ENCODE measurements at places on chromosomes 6 and 20.

- peak; percentile 80 for DNase-seq
These were observed 105.2 kb downstream of the GMPR start for GRCh38 chr6:16343593-16343992.

GRCh38 chr20:53879048-53879684, 191.2 kb downstream of the BCAS1 start:
- DNase-seq: no peak

DNA sequence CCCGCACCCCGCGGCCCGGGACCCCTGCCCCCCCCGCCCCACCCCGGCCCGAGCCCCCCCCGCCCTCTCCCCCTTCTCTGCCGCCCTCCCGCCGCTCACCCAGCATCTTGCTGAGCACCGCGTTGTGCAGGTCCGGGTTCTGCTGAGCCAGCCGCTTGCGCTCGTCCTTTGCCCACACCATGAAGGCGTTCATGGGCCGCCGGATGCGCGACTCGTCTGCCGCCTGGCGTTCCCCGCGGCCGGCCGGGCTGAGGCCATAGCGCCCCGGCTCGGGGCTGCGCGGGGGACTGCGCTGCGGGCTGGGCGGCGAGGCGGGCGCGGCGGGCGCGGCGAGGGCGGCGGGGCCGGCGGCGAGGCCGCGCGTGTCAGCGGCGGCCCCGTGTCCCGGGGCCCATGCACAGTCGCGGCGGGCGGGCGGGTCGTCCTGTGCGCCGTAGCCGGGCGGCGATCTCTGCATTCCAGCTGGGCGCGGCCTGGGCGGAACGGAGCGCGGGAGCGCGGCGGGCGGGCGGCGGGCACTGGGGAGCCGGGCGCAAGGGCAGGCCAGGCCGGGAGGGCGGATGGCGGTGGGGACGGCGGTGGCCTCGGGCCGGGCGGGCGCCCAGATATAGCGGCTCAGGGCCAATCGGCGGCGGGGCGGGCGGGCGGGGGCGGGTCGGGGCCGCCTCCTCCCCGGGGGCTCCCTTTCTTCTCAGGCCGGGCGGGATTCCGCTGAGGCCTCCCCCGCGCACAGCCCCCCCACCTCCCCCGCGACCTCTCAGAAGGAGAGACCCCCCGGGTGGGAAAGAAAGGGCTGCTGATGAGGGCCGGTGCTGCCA, at the start of gene SOX18:
Gene SOX18 (minus strand): TSS at position 580 of the 818 bp plus-strand sequence. CDS start 123 bp downstream, at position 457.
- no peak for DNase-seq

DNA sequence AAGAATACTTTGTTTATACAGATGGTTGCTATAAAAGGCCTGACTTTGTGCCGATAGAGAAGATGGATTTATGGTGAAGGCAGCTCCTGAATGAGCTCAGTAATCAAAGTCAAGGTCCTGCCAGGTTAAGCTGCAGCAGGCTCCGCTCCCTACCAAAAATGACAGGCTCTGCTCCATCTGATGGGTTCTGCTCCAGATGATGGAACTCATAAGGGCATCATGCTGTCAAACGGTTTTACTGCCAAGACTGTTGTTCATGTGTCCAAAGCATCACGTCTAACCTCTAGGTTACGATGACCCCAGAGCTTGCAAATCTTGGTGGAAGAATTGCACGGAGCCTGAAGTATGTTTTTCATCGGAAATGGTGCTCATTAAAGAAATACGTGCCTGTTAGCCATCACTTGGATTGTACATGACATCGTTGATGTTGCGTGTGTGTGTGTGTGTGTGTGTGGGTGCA, 19.2 kb upstream of the PTGIS start:
- DNase-seq: no peak

GRCh38 chr20:51159303-51159702, 136.4 kb upstream of the KCNG1 start:
- no peak for DNase-seq

DNA sequence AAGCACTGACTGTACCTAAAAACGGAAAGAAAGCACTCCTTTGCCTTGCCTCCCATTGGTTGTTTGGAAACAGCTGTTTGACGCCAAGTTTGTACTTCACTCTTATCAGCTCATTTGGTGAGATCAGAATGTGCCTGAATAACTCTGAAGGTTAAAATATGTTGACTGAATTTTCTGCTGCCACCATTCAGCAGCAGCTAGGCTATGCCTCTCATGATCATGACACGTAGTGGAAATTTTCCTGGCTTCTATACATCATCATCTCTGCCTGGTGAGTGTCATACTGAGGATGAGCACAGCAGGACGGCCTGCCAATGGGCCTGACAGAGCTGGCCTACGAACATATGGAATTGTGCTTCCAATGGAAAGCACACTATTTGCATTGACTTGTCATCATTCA, 704.9 kb upstream of the CITED2 start:
- DNase-seq: no peak

GRCh38 chr20:31811796-31812728, 7.1 kb upstream of the MYLK2 start:
- DNase-seq: no peak

DNA sequence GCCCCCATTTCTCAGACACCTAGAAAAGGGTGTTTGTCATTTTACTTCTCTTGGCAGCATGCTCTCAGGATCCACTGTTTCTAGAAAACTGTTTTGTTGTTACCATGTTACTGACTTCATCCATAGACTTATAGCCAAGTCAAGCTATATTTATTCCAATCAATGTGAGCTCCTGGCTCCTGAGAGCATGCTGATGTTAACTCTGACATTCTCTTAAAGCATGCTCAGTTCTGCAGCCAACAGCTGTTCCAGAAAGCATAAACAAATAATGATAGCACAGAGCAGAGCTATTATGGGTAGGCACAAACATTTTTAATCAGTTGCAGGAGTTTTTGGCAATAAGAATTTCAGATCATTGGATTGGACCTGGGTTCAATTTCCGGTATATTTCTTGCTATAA, 92.4 kb upstream of the CEP85L start:
- DNase-seq: no peak

DNA sequence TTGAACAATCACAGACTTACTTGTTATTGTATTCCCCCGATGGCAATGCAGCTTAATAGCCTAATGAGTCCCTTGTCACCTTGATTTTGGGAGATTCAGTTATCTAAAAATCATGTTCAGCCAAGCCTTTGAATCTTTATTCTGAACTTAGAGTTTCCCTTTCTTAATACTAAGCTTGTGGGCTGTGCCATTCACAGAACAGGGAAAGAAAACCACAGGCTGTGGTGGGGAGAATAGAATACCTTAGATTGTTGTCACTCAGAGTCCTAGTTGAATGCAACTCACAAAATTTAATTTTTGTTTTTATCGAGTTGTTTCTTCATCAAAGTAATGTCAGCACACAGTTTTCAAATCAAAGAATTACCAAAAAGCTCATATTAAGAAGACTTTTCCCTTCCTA, 37.4 kb downstream of the RFPL4B start:
- DNase-seq: no peak

DNA sequence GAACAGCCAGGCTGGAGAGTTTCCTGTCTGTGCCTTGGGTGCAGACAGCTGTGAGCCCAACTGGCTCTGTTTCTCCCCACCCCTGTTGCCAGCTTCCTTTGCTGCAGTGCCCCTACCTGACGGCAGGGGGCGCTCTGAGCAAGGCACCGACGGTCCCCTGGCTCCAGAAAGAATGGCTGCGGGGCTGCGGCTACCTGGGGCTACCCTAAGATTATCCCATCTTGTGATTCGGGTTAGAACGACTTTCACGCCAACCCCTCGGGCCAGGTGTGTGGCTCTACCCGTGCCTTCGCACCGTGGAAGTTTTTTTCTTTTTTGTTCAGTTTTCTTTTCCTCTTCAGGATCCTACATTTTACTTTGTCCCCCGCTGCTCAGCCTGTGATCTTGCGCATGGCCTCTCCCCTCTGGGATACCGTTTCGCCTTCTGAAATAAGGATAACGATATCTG, 33.4 kb upstream of the AAR2 start:
- DNase-seq: peak; percentile 35

GRCh38 chr6:16533210-16533609, 228.1 kb downstream of the ATXN1 start:
- no peak for DNase-seq

DNA sequence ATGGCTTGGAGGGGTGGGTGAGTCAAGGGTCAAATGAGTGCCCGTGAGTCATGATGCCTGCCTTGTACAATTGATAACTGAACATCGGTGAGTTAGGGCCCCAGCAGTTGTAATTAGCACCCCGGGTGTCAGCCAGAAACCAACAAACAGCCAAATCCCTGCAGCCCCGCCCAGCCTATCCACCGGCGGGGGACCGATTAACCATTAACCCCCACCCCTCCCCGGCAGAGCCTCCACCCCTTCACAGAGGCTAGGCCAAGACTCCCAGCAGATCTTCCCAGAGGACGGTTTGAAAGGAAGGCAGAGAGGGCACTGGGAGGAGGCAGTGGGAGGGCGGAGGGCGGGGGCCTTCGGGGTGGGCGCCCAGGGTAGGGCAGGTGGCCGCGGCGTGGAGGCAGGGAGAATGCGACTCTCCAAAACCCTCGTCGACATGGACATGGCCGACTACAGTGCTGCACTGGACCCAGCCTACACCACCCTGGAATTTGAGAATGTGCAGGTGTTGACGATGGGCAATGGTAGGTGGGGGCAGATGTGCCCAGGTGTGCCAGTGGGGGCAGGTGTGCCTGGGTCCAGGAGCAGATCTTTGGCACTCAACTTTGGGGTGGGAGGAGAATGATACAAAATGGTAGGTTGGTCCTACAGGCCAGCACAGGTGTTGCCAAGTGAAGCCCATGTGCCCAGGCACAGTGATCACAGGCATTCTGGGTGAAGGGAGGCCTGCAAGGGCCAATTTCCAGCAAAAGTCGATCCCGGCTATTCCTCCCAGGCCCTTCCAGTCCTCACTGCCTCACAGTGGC, 45.7 kb downstream of the HNF4A start:
- no peak for DNase-seq
